ENCODE measurements at places on chromosomes 5 and 9.

GRCh38 chr5:94788527-94788926 is 170.1 kb downstream of the SLF1 start:
- no peak for DNase-seq

DNA sequence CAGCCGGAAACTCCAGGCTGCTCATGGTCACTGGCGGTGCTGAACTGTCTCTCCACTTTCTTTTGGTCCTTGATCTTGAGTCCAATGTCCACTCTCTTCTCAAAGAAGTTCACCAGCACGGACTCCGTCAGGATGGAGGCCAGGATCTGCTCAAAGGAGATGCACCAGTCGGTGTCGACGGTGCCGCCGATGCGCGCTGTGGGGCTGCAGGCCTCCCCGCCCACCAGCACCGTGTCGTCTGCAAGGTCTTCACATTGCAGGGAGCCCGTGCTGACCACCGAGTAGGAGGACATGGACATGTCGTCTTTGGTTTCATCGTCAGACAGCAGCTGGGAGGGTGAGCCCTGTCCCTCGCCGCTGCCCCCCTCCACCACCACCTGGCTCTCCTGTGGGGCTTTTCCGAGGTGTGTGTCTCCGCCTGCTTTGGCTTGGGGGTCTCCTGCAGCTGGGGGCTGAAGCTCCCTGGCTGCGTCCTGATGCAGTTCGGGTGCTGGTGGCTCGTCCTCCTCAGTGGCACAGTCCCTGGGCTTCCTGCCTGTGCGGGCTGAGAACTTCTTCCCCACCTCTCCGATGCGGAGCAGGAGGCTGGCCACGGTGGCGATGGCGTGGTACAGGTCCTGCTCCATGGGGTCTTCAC is 5.0 kb upstream of the MRNIP start:
- DNase-seq = no peak

- peak; percentile 70 for DNase-seq
These were observed 25.2 kb upstream of the PLAC8L1 start for GRCh38 chr5:146130440-146131045.

GRCh38 chr5:144169904-144170275 is 569 bp downstream of the YIPF5 start:
- no peak for DNase-seq

DNA sequence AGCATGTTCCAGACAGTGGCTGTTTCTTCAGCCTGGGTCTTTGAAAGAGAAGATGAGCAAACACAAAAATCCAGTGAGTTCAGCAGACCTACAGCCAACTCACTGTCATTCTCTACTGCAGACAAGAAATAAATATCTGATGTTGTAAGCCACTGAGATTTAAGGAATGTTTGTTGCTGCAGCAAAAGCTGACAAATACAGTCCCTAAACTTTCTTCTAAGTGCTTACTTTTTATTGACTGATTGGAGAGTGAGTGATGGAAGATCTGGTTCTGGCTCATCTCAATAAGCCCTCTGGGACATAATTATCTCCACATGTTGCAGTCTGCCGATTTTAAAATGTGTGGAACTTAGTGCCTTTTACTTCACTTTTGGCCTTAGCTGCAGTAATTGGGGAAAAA is 69.9 kb upstream of the LMNB1 start:
- no peak for DNase-seq

DNA sequence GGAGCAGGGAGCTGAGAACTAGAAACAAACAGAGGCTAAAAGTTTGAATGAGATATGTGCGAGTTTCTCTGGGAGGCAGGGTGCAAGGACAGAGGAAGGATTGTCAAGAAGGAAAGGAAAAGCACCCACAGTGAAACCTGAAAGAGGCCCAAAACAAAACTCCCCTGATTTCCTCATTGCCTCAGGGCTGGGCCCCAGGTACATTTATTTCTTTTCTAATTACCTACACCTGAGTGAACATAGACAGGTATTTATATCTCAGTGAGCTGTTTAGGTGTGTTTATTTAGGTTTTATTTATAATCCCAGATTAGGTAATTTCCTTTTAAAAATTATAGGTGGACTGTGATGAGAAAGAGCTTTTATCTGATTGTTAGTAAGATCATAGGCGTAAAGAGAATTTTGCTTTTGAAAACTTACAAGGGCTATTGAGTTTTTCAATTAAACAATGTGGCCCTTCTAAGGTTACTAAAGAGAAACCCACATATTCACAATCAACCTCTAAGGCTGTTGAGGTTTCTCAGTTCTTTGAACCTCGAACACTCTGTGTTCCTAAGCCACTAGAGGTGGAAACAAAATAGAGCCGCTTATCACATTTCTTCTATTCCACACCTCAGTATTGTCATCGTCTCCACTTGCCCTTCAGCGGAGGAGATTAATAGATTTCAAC is 344.8 kb downstream of the ZNF608 start:
- DNase-seq = no peak

- no peak for DNase-seq
These were observed 68.4 kb downstream of the RAD23B start for GRCh38 chr9:107351382-107352045.

- no peak for DNase-seq
These were observed 56.0 kb upstream of the RPS23 start for GRCh38 chr5:82334085-82334692.

- DNase-seq = peak; percentile 79
These were observed 2.8 kb downstream of the SRA1 start for GRCh38 chr5:140554454-140554853.

GRCh38 chr9:123642291-123643278 is 286.6 kb downstream of the CRB2 start:
- peak; percentile 87 for DNase-seq

- no peak for DNase-seq
These were observed 152.7 kb upstream of the TBCA start for GRCh38 chr5:77928776-77929300.

GRCh38 chr5:116699332-116699731 is 124.7 kb upstream of the SEMA6A start:
- DNase-seq = no peak

GRCh38 chr5:58854441-58854840 is 271.6 kb downstream of the RAB3C start:
- DNase-seq = no peak

DNA sequence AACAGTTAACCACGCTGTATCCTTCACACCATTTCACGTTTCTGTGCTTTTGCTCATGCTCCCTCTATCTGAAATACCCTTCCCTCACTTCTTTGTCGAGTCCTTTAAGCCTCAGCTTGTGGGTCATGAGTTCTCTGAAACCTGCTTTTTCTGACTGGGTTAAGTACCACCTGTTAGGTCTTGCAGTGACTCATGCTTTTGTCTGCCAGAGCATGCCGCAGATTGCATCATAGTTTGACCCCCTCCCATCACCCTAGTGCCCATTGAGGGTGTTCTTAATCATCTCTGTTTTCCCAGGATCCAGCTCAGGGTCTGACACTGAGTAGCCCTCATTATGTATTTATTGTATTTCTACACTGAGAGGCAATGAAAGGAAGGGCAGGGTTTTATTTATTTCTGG is 190.2 kb downstream of the ASTN2 start:
- no peak for DNase-seq

DNA sequence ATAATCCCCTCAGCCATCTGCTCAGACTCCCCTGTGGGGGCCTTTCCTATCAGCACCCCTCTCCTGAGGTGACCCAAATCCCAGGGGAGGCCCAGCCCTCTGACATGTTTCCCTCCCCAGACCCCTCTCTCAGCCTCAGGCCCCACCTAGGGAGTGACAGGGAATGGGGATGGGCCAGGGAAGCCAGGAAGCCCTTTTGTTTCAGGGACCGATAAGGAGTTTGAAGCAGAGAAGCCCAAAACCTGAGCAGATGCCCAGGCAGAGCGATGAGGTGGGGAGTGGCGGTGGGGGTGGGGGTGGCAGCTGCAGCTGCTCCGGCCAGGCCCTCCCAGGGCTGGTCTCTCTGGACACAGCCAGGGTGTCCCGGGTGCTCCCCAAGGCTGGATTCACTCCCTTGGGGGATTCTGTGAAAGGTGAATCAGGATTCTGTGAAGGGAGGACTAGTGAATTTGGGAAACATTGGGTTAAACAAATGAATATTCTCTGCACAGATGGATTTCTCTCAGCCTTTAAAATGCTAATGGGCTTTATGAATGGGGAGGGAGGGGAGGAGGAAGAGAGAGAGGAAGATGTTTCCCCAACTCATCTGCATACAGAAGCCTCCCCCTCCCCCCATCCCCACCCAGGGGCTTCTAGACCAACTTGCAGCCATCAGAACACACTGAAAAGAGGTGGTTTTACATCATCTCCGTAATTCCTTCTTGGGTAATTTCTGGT is 17.4 kb downstream of the AKNA start:
- no peak for DNase-seq

GRCh38 chr9:136046554-136046920 is 48.6 kb downstream of the NACC2 start:
- no peak for DNase-seq

DNA sequence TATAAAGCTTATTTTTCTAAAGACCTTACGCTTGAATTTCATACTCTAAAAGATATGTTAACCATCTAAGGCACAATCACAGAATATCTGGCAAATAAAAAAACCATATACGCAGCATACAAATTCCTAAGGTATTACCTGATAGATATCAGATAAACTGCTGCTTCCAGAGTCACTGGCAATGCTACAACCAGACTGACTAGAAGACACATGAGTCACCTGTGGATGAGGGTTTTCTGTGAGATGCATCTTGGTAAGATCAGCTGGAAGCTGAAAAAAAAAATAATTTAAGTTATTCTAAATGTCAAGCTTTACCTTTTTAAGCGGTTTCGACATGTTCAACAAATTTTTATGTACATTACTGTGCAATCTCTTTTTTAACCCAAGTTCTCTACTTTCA is 113.8 kb downstream of the RAPGEF6 start:
- DNase-seq = peak; percentile 57

DNA sequence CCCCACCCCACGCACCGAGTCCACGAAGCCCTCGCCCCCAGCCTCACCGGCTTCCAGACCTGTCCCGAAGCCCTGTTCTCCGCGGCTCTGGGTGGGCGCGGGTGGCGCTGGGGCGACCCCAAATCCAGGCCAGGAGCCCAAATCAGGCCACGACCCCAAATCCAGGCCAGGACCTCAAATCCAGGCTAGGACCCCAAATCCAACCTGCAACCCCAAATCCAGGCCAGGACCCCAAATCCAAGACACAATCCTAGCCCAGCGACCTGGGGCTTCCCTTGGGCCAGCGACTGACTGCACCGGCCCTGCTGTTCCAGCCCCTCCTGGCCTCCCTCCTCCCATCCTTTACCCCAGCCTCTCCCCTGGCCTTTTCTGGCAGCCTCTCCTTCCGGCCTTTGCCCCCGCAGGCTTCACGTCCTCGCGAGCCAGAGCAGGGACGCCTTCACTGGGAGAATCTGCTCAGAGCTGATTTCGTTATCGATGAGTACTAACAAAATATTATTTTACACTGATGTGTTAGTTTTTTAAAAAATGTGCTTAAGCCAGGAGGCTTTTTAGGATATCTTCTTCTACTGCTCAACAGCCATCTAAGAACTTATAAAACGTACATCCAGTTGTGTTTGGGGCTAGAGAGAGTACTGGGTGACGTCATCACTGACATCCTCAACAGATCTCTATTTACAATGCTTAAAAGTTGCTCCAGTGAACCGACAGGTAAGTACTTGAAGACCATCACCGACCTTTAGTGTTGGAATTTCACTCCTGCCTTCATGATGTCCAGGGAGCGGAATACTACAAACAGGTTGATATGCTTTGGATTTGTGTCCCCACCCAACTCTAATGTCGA is 34.7 kb downstream of the TRIP13 start:
- no peak for DNase-seq

GRCh38 chr9:94829380-94830070 is 103.0 kb downstream of the AOPEP start:
- no peak for DNase-seq

DNA sequence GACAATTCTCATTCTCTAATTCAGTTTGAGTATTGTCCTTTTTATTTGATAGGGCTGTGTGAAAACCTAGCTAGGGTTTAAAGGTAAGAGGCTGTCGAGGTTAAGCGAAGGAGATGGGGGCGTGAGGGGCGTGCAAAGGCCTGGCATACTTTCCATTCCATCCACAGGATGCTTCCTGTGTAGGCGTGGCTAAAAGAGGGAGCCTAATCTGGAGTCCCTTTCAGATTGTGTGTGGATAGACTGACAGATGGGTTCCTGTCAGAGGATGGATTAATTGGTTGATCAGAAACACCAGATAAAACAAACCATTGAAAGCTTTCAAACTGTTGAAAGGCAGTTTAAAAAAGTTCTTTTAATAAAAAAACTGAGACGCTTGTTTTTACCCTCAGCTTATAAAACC is 1.1 kb upstream of the ELL2 start:
- DNase-seq = peak; percentile 38

DNA sequence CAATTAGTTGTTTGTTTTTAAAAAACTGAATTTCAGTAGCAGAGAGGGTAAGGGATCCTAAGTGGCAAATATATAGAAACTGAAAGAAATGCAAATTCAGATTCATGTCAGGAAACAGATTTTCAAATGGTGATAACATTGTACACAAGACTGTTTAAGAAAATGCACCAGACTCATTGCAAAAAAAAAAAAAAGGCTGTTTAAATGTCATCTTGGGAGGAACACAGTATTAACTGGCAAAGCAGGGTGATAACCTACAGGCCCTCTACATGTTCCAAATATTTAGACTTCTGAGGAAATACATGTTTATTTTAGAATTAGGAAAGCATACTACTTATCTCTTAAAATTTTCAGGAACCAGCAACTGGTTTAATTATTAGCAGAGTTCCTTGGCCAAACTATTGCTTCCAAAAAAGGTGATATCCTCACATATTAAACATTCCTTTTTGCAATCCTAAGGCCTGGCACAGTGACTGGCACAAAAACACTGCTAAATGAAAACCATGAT is 114.5 kb downstream of the TSSK1B start:
- DNase-seq = no peak

GRCh38 chr9:72480921-72481320 is 40.5 kb upstream of the TMC1 start:
- peak; percentile 48 for DNase-seq

DNA sequence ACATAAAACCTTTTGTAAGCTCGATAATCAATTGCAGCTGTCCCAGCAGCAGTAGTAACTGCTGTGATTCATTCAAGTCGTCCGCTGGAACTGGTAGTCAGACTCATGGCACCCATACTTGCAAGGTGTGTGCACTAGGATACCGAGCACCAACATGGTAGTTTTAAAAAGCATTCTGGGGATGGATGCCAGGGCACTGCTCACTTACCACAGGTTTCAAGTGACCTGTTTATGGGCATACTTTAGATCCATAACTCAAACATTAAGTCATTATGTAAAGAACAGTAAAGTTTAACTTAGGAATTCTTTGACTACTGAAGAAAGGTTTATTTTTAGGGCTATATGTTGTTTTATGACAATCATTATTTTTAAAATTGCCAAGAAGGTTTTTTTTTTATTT is 2277.6 kb downstream of the MAT2B start:
- no peak for DNase-seq

GRCh38 chr5:1406681-1407640 is 38.3 kb downstream of the SLC6A3 start:
- DNase-seq = no peak

DNA sequence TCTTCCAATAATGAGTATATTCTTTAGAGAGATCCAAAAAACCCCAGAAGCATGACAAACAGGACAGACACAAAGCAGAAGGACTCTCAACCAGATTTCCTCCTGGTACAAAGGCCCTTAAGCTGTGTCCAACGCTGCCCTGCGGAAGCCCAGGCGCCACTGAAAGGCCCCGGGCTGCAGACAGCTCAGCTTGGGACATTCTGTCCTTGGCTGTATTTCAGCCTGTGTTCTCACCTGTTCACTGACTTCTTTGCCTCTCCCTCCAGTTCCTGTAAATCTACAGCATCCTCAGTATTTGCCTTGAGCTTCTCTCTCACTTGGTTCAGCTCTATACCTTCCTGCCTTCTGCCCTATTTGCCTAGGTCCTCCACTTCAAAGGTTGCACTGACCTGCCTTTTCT is 96.5 kb downstream of the SH3TC2 start:
- DNase-seq = no peak

- DNase-seq = no peak
These were observed 101.8 kb downstream of the AK8 start for GRCh38 chr9:132776268-132776667.

All from choroid plexus epithelial cell (primary cell).